ENCODE measurements at places on chromosomes 4 and X.

DNA sequence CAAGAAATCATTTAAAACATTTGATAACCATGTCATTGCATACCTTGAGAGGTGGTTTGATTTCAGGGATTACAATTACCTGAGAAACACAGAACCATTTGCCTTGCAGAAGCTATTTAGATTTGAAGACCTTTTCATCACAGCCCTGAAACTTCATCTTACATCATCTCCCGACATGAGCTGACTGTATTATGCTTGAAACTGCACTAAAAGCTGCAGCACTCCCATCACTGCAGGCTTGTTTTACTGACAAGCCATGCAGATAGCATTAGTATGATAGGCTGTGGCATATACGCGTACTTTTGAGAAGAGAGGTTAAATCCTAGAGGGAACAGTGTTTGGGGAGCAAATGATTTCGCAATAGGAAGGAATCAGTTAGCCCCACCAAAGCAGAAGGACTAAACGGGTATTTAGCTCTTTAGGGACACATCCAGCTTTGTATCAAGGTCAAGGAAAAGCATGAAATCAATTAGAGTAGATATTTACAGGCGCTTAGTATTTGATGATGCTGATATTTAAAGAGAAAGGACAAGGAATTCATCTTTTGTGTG, 133.2 kb upstream of the DIAPH2 start:
- DNase-seq = no peak

DNA sequence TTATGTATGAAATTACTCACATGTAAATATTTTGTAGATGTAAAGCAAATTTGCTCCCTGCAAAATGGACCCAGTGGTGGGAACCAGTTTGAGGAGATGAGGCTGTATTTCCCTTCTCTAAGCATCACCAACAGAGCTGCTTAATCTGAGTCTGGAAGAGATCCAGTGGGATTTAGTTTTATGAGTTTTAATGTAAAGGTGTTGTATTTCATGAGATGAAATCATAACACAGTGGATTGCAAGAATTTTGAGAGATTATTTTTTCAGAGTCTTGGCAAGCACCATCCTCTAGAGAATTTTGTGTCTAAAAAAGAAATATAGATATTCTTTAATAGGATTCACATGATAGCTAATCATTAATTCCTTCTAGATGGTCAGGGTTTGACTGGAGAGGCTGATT, 35.6 kb upstream of the SFRP2 start:
- DNase-seq = peak; percentile 59

DNA sequence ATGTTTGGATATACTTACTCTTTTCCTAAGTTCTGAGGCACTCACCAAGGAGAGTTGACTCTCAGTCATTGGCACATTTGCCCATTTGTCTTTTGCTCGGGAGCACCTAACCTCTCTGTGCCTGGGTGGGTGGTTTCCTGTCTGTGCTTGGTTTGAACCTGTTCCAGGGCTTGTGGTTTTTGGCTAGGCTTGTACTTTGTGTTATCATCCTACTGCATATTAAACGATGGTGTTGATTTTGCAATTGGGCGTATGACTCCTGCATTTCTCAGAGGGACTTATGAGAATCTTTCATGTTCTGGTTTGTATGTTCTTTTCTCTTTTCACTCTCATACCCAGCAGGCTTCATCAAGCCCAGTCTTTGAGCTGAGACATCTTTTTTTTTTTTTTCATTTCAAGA, 161.7 kb downstream of the BTC start:
- DNase-seq = no peak

DNA sequence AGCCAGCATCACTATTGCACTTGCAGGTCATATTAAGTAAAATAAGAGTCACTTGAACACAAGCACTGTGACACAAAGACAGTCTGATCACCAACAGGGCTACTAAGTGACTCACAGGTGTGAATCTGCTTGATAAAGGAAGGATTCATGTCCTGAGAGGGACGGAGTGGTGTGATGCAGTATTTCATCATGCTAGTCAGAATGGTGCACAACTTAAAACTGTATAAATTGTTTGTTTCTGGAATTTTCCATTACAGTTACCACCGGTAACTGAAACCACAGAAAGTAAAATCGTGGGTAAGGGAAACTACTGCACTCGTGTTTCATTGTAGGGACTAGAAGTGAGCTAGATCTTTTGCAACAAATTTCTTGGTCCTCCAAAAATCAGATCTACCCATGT, 109.7 kb downstream of the ELOVL6 start:
- no peak for DNase-seq

- DNase-seq = peak; percentile 0
Observed at GRCh38 chrX:70613295-70613694, 168.7 kb downstream of the DLG3 start.

DNA sequence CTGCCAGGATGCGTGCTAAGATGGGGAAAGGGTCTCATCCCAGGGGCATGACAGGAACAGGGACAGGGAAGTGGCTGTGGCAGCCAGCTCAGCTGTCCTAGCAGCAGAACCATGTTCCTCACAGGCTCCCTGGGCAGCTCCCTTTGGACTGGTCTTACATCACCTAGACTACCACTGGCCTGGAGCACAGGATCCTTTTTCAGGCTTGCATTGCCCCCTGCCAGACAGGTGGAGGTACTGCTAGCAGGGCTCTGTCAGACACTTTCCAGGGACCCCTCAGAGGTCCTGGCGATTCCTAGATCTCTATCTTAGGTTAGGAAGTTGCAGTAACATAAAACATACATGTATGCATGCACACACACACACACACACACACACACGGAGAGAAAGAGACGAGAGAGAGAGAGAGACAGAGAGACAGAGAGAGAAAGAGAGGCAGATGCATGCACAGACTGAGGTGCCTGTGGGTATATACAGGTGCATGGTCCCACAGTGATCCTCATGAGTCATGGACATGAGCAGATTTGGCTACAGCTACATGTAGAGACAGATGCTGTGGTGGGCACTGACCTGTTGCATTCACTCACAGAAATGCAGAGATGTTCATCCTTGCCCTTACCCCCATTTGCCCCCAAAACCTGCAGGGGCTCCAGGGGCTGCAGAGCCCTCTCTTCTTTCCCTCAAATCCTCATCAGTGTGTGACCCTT, 63.6 kb downstream of the STARD8 start:
- peak; percentile 52 for DNase-seq

- DNase-seq = no peak
Observed at GRCh38 chr4:168852933-168853713, 156.9 kb downstream of the CBR4 start.

GRCh38 chr4:121462660-121463261, 81.9 kb upstream of the QRFPR start:
- DNase-seq = peak; percentile 75

GRCh38 chr4:166838975-166839614, 395.2 kb downstream of the SPOCK3 start:
- DNase-seq = no peak

GRCh38 chrX:131841496-131842437, 181.3 kb upstream of the STK26 start:
- peak; percentile 72 for DNase-seq

DNA sequence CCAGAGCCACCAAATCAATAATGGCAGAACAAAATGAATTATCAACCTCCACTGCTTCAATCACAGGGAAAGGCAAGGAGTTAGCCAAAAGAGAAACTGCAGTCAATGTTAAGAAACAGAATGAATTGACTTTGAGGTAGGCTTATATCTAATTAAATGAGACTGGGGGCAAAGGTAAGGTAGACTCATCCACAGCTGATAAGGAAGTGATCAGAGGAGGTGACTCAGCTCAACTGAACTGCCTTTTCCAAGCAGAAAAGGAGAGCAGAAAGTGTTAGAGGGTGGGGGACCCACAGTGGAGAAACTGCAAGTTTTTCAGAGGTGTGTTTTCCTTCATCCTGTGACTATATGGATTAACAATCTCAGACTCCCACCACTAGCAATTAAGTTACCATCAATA, 345.8 kb upstream of the PPARGC1A start:
- no peak for DNase-seq

DNA sequence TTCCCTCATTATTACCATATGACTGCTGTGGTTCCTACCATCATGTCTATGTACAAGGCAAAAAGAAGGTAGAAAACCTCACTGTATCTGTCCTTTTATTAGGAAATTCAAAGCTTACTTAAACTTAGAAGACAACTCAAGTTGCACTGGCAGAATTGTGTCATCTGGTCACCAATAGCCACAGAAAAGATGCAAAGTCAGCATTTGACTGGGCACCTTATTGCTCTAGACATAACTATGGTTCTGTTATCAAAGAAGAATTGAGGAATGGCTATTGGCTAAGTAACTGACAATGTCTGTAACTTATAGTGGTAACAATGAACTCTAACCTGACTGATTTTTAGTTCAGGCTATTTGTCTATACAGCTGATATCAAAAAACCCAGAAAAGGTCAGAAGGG, 45.3 kb downstream of the MAP9 start:
- no peak for DNase-seq

DNA sequence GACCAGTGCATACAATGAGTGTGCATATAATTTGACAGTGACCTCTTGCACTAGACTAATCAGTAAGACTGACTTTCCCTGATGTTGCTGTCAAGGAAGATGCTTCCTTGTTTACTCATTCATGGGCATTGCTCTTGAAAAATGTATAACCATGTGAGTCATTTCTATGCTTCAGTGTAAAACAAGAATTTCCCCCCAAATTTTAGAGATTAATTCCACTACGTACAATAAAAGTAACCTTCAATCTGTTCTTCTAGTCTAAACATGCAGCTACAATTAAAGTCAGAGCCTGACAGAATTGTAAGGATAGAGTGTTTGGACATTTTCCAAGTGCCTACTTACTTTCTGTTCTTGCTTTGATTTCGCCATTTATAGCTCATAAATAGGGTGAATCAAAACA, 935.7 kb downstream of the RAPGEF2 start:
- DNase-seq = peak; percentile 32

GRCh38 chr4:13849778-13850177, 222.3 kb upstream of the BOD1L1 start:
- no peak for DNase-seq

- no peak for DNase-seq
Observed at GRCh38 chr4:77143091-77143490, 13.9 kb upstream of the CCNG2 start.

DNA sequence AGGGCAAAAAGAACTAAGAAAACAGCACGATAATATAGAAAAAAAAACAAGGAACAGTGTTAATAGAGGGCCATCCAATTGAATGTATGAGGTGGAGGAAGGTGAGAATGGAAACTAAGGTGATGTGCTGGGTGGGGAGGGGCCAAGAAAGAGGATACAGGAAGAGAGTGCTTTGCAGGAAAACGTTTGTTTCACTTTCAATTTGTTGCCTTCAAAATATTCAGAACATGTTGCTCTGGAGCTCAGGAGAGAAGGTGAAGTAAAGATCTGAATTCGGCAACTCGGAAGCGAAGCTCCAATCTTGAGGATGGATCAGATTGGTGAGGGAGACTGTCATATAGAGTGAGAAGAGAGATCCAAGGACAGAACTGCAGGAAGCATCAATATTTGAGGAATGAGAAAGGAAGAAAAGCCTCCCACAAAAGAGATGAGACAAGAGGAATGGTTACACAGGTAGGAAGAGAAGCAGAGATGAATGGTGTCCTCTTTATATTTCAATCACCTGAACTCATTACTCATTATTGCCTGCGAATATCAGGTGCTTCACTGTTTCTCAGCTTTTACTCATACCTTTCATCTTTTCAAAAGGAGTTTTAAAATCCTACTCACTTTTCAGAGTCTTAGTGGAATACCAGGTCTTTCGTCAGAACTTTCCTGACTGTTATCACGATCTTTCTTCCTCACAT, 14.7 kb upstream of the SEC24D start:
- no peak for DNase-seq

DNA sequence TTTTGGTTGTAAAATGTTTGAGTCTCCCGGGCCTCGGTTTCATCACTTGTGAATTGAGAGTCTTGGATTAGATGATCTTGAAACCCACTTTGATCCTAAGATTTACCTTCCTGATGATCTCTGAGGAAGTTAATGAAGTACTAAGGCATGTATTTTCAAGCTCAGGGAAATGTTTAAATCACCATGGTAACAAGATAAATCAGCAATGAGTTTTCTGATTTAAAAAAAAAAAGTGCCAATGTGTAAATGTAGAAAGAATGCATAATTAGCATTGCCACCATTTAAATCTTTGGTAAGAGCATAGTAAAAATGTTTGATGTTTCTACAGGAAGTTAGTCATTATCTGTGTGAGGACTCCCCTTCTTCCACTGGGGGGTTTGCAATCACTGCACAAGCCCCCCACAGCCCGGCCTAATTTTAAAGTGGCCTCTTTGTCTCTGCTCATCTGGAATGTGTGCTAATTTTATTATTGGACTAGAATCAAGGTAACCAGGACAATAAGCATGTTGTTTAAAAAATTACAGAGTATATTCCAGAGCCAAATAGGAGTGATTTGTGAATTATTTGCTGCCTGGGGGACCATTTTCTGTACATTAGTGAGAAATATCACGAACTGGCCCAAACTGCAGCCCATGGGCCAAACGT, 93.6 kb downstream of the SLC34A2 start:
- peak; percentile 8 for DNase-seq

- DNase-seq = no peak
Observed at GRCh38 chr4:108852691-108853090, 89.8 kb upstream of the ETNPPL start.

GRCh38 chr4:6373541-6374410, 98.6 kb downstream of the PPP2R2C start:
- no peak for DNase-seq

DNA sequence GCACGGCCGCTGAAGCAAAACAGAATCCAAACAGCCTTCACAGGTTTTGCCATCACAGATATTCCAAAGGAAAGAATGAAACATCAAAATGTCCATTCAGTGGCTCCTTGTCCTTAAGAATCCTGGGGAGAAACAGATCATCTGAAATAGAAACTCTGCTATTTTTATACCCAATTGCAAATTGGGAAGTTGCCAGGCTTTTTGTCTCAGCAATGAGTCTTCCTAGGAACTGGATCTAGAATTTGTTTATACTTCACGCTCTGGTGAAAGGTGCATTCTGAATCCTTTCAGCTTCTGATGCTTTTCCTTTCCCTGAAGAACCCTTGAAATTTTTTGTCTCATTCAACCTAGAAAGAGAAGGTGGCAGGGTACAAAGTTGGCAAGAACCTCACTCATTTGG, 218.9 kb downstream of the FBXW7 start:
- DNase-seq = peak; percentile 31

GRCh38 chrX:123961268-123962005, at the start of gene STAG2:
Gene STAG2, plus strand, starts transcription at chrX:123961706. Its CDS starts 60,922 bp downstream, at chrX:124022628.
- DNase-seq = peak; percentile 95

DNA sequence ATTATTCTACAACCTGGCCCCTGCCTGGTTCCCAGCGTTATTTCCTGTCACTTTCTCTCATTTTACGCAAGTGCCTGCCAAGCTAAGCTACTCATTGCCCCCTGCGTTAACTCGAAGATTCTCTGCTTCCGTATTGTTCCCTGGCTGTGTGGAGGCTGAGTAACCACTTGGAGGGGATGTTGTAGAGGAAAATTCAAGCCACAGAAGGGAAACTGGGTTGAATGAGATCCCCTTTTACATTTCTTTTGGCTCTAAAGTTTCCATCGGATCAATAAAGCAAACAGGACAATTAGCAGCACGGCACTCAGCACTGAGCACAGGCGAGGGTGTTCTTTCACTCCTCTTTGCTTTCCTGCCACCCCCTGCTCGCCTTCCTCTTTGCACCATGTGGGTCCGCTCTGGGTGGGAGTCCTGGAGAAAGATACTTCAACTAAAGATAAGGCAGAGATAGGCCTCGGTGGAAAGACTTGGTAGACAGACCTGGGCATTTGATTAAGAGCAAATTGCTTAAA, 4.2 kb upstream of the TMSB4X start:
- peak; percentile 62 for DNase-seq

All from tongue (tissue), 3 donors.